ENCODE measurements at places on chromosomes 5 and 9.

- DNase-seq: no peak
These were observed 196.6 kb upstream of the IER5L start for GRCh38 chr9:129374651-129375050.

DNA sequence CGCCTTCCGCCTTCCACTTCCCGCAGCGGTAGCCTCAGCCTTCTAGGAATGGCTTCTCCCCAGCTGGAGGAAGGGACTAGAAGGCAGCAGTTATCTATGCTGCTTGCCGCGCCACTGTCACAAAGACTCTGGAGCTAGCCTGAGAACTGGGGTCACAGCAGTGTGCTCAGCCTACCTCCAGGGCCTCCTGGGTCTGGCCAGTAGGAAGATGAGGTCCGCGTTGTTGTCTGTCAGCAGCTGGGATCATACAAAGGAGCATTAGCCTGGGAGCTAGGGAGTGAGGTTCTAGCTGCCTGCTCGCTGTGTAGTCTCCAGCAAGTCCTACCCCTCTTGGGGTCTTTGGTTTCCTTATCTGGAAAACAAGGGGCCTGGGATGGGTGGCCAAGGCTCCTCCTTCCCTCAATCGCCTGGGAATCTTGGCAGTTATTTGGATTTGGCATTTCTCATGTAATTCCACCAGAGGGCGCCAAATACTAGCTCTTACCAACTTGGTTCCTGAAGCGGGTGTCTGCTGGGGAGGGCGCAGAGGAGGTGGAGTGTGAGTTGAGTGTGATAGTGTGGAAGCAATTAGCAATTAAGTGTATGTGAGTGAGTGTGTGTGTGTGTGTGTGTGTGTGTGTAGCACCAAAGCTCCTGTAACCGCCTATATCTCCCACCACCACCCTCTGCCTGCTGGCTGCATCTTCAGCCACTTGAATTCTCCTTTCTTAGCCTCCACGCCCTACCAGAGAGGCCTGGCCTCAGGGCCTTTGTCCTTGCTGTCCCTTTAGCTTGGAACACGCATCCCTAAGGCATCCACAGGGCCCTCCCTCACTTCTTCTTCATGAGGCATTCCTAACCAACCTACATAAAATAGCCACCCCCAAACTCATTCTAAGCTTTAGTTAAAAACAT, 97.1 kb downstream of the ENTREP1 start:
- DNase-seq: peak; percentile 48

DNA sequence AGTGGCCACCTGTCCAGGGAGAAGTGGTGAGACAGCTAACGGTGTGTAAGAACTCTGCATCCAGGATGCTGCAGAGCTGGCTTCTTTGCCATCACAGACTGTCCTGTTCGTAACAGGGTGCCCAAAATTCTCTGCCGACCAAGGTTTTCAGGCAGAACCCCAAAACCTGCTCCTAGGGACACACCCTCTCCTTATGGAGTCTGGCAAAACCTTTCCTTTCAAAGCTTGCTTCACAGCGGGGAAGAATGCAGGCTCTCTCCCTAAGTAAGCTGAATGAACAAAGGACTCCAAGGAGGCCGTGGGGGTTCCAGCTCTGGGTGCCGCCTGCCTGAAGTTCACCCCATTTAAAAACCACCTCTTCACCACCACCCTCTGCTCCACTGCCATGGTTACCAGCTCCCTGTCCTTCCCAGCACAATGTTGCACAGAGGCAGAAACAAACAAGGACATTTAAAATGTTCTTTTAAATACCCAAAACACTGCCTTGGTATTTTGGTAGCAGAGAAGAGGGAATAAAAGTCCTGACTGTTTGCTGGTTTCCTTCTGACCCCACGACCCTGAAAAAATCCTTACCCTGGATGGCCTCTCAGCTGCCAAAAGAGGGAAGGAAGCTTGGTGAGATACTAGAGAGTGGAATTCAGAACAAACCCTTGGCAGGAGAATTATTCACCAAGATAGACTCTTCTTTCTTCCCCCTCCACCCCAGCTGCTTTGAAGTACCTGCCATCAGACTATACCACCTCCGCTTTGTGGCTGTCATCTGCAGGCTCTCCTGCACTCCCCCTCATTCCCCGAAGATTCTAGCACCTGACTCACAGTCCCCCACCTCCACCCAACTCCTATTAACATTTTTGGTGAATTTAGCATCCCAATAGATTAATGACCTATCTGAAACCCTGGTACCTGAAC, 7.1 kb upstream of the KLF9 start:
- DNase-seq: no peak

GRCh38 chr5:151134228-151134627, 23.4 kb downstream of the ANXA6 start:
- no peak for DNase-seq

GRCh38 chr5:35246900-35247647, 16.8 kb upstream of the PRLR start:
- no peak for DNase-seq

DNA sequence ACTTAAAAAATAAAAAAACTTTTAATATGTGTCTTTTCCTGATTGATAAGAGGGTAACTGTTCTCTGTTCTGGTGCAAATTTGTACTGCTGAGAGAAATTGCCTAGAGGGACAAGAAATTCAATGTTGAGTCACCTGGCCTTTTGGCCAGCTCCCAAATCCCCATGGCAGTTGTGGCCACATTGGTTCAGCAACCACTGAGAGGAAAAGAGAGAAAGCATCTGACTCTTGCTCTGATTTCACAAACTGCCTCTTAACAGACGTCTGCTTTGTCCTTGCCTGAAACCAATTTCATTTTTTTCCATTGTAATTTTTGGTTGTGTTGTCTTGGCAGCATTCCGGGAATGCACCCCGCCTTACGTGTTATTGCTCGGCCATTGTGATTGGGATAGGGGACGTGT, 42.4 kb downstream of the NTRK2 start:
- no peak for DNase-seq

DNA sequence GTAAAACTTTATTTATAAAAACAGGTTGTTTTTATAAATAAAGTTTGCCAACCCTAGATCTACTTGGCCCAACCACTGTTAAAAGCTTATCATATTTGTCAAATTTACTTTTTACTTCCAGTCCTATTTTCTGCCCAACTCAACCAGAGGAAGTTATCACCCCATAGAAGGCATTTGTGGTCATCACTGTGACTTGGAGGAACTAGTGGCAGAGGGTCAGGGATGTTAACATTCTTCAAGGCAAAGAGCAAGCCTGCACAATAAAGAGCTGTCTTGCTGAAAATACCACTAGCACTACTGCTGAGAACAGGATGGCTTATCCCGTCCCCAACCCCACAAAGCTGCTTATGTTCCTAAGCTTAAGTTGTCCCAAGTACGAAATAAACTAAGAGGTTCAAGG, 22.3 kb downstream of the TTC33 start:
- no peak for DNase-seq

- no peak for DNase-seq
These were observed 3.7 kb downstream of the ECSCR start for GRCh38 chr5:139458580-139459407.

- no peak for DNase-seq
These were observed 412.5 kb downstream of the CCDC171 start for GRCh38 chr9:15965246-15965745.

- DNase-seq: peak; percentile 4
These were observed 135.7 kb downstream of the MAN2A1 start for GRCh38 chr5:109825450-109825849.

- DNase-seq: no peak
These were observed 45.9 kb upstream of the JAK2 start for GRCh38 chr9:4939118-4939561.

DNA sequence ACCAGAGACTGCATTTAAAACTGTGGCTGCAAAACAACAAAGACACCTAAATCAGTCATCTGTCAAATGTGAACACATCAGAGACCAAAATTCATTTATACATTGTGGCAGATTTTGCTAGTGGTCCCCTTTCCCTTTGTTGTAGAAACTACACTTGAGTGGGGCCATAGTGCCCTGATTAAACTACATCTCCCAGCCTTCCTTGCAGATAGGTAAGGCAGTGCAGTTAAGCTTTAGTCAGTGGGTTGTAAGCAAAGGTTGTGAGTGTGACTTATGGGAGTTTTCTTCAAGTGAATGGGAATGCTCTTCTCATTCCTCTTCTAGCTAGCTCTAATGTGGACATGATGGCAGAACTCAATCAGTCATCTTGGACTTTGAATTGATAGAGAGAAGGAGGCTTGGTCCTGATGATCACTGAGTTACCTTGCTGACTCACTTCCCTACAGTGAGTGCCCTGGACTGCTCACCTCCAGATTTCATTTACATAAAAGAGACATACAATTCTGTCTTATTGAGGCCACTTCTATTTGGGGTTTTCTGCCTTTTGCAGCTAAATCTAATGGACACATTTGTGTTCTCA, 35.2 kb upstream of the SPARC start:
- no peak for DNase-seq

- no peak for DNase-seq
These were observed 19.8 kb upstream of the MCTP1 start for GRCh38 chr5:95304711-95305110.

DNA sequence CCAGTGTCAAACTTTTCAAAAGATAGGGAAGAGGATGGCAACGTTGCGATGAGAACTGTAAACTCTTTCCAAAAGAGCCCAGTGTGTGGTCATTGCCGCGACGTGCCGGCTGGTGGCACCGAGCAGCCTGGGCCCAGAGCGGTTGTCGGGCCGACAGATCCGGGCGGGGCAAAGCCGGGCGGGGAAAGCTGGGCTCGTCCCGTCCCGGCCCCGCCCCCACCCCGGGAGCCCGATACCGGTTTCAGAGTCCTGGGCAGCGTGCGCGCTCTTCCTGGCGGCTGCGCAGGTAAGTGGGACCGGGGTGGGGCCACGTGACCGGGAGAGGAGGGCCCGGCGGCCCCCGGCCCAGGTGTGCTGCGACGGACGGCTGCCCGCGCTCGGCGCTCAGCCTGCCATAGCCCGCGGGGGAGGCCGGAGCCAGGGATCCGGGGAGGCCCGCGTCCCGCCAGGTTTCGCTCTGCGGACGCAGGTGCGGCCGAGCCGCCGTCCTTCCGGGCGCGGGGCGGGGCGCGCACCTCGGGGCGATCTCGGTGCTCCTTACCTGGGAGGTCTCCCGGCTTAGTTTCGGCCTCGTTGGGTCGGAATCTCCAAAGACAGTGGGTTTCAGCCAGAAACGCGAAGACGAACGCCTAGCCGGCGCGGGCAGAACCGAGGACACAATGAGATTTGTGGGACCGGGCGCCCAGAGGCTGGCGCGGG, at the start of gene MARVELD2:
Gene MARVELD2, plus strand, starts transcription at position 232 of the 699 bp plus-strand sequence. CDS start 4,270 bp downstream, outside the sequence.
- DNase-seq: peak; percentile 81

DNA sequence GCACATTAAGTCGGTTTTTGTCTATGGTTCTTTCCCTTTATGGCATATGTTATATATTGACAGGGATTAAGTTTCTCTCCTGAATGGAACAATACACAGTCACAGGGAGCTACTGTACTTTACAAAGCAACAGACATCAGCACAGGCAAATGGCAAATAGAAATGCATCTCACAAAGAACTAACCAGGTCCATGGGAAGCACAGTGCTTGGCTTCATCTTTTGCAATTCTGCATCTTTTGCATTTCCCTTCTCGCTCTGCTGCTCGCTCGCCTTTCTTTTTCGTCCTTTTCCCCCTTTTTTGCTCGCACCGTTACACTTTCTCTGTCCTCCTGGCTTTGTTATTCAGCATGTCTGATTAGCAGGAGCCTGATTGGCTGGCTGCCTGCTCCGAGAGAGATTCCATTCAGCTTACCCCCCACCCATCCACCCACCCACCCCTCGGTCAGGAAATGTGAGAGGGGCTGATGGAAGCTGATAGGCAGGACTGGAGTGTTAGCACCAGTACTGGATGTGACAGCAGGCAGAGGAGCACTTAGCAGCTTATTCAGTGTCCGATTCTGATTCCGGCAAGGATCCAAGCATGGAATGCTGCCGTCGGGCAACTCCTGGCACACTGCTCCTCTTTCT, at the start of gene ADAMTSL1:
Gene ADAMTSL1, plus strand, starts transcription at position 502 of the 628 bp plus-strand sequence. Its CDS starts 80 bp downstream, at position 582.
- no peak for DNase-seq
